ENCODE measurements at places on chromosomes 3 and 15.
A peak's percentile ranks its signal among the peaks of the same experiment; 100 is the strongest.

DNA sequence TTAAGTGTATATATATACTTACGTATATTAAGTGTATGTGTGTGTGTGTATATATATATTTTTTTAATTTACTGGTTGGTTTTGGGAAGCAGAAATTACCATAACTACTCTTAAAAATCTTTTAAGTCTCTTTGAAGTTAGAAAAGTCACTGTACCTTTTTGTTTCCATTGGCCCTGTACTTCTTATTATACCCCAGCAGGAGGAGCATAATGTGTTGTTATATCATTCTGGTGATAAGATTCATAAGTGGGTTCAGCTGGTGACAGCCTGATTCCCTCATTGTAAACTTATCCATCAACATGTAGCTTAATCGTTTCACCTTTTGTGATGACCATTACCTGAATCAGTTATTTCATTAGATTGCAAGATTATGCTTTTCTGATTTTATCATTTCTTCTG lies 30.8 kb downstream of the MLH1 start:
- no peak for DNase-seq

GRCh38 chr15:96345560-96346399 lies 15.3 kb downstream of the NR2F2 start:
- no peak for DNase-seq

GRCh38 chr15:100780208-100780800 lies 99.3 kb upstream of the ALDH1A3 start:
- DNase-seq: no peak

DNA sequence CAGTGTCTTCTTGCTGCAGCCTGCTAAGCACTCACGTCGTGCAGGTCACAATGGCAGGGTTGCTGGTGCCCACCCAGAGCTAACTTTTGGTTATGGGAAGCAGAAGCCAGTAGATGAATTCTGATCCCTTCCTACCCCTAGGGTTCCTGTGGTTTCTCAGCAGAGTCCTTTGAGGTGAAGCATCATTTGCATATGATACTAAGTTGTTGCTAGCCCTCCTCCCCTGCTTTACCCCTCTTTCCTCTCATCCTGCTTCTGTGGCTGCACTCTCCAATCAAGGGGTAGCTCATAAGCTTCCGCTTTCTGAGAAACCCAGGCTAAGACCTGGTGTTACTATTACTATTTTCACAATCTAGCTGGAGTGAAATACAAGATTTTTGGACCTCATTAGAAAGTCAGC lies 22.1 kb upstream of the HEG1 start:
- no peak for DNase-seq

DNA sequence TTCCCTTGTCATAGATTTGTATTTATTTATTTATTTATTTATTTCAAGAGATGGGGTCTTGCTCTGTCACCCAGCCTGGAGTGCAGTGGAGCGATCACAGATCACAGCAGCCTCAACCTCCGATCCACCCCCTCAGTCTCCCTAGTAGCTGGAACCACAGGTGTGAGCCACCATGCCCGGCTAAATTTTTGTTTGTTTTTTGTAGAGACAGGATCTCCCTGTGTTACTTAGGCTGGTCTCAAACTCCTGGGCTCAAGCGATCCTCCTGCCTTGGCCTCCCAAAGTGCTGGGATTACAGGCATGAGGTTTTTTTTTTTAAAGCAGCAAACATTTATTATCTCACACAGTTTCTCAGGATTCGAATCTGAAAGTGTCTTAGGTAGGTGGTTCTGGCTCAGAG lies 2.5 kb downstream of the TTBK2 start:
- no peak for DNase-seq

- no peak for DNase-seq
These were observed 86.9 kb upstream of the SATB1 start for GRCh38 chr3:18512007-18512406.

DNA sequence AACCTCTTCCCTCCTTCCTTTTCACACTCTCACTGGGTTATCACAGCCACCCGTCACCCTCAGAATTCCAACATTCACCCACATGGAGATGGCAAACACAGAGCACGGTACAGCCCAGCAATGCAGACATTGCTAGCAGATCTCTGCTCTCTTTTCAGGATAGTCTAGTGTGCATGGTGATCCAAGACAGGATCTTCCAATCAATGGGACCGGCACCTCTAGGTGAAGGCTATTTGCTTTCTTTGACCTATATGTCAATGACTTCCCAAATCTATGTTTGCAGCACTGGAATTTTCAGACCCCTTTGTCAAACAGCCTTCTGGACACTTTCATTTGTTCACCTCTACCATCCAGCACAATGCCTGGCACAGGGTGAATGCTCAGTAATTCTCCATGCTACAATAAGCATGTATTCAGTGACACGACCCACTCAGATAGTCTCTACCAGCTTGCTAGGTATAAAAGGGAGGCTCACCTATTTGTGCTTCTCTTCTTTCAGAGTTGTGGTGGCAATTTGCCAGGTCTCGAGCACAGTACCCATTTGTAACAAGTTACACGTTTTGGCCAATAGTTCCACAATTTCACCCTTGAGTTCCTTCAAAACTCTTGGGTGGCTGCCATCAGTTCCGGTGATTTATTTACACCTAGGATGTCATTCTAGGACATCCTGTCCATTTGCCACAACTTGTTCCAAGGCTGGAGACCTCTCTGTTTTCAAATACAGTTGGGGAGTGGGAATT lies 279.1 kb upstream of the ICE2 start:
- no peak for DNase-seq

- no peak for DNase-seq
These were observed 135.3 kb downstream of the FEZF2 start for GRCh38 chr3:62238003-62238402.

DNA sequence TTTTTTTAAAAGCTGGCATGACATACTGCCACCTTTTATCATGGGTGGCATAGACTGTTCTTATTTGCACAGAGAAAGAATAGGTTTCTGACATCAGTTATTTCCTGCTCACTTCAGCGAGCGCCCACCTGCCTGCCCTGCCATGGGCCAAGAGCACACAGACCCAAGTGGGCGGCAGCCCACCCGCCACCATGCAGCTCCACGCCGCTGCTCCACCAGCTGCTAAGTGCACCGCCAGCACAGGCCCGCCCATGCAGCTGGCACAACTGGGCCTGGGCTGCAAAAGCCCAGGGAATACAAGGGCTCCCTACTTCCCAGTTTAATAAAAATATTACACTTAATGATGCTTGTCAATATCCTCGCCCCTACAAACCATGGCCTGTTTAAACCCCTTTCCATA lies 15.4 kb downstream of the ZNF148 start:
- no peak for DNase-seq

DNA sequence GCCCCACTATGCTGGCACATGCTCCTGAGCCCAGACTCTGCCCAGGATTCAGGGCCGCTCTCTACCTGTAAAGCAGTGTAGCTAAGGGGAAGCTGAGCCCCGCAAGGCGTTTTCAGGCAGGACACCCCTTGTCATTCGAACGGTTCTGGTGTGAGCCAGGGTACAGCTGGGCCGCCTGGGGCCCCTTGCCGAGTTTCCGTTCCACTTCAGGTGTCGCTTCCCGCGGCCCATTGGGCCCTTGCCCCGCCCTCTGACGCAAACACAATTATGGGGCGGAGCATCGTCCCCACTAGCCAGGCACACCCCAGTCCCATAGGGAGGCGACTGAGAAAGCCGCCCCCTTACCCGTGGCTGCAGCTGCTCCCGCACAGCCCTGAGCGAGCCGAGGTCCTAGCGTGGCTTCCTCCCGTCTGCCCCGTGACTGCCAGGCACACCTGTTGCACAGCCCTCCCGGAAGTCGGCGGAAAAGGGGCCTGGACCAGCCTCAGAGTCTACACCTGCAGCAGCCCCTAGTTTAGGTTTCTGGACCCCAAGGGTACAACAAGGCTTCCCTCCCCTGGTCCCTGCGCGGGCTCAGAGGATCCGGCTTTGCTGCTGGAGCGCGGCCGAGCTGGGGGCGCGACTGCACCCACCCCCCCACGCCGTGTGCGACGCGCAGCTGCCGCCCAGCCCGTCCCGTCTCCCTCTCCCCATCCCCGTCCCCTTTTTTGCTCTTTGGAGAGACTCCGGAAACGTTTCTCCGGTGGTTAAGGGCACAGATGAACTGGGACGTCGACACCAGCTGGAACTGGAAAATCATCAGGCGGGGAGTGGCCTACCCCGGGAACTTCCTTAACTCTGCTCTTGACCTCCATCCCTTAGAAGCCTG lies at the start of gene PLSCR2:
Gene PLSCR2, minus strand, starts transcription at position 412 of the 868 bp plus-strand sequence. CDS start 9,657 bp downstream, outside the sequence.
- DNase-seq: peak; percentile 84

DNA sequence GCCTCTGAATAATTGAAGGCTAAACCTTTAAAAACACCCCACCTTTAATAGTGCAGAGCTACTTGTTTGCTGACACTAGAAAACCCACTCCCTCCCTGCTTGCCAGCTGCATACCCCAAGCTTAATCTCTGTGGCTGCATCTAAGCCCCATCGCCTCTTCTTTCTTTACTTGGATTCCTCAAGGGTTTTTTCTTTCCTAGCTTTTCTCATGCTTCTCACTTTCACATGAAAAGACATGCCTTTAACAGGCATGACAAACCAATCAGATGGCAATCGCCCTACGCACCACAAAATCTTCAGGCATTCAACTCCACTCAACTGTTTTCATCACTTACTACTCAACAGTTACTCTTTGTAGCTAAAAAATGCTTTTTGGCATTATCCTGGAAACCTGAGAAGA lies 77.5 kb downstream of the PLD1 start:
- DNase-seq: no peak

DNA sequence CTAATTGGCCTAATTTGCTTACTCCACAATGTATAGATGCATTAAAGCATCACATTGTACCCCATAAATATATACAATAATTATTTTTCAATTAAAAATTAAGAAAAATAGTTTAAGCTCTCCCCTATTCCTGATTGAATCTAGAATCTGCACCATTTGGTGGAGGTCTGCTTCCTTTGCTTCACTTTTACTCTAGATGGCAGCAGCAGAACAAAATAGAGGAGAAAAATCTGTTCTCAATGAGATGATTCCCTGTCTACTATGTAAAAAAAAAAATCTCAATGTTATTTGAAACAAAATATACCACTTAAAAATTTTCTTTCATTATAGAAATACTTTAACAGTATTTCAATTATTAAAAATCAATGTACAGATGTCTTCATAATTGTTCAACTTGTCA lies 109.6 kb upstream of the FXR1 start:
- peak; percentile 31 for DNase-seq

DNA sequence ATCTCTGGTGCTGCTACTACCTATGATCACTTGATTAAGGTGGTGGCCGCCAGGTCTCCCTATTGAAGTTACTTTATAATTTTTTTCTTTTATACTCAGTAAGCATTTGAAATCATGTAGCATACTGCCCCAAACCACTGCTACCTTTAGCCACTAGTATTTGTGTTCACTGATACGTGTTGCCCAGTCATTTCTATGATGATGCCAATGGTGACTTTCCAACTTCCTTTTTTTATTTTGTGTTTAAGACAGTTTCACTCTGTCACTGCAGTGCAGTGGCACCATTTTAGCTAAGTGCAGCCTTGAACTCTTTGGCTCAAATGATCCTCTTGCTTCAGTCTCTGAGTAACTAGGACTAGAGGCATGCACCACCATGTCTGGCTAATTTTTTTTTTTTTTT lies 598.2 kb downstream of the NAALADL2 start:
- DNase-seq: no peak

- no peak for DNase-seq
These were observed 928 bp downstream of the CEP97 start for GRCh38 chr3:101725194-101725889.

GRCh38 chr15:29669823-29670222 lies 152.4 kb downstream of the TJP1 start:
- DNase-seq: no peak
